ENCODE measurements at places on chromosomes 1 and 21.

GRCh38 chr21:45537111-45537745 is 5.0 kb downstream of the SLC19A1 start:
- no peak for DNase-seq

- DNase-seq = no peak
Measured at GRCh38 chr1:55974714-55975441, 604.5 kb downstream of the PLPP3 start.

- no peak for DNase-seq
Measured at GRCh38 chr1:16442941-16443340, 2.4 kb downstream of the NECAP2 start.

- DNase-seq = no peak
Measured at GRCh38 chr1:68798071-68798470, 301.2 kb upstream of the DEPDC1 start.

DNA sequence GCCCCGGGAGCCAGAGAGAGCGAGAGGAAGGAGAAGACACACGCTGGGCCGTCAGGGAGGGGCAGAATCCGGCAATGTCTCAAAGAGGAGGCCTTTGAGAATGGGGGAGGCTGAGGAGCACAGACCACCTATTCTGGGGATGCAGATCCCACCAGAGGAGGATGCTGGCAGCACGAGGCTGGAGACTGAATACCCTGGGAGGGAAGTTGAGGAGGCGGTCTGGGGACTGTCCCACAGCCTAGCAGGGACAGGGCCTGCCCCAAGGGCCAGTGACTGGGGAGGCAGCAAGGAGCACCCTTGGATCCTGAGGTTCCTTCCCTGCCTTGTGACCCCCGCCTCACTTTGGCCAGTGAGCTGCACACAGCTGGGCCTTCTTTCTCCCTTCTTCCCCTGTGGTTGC is 49.2 kb downstream of the SLC37A1 start:
- DNase-seq = no peak

DNA sequence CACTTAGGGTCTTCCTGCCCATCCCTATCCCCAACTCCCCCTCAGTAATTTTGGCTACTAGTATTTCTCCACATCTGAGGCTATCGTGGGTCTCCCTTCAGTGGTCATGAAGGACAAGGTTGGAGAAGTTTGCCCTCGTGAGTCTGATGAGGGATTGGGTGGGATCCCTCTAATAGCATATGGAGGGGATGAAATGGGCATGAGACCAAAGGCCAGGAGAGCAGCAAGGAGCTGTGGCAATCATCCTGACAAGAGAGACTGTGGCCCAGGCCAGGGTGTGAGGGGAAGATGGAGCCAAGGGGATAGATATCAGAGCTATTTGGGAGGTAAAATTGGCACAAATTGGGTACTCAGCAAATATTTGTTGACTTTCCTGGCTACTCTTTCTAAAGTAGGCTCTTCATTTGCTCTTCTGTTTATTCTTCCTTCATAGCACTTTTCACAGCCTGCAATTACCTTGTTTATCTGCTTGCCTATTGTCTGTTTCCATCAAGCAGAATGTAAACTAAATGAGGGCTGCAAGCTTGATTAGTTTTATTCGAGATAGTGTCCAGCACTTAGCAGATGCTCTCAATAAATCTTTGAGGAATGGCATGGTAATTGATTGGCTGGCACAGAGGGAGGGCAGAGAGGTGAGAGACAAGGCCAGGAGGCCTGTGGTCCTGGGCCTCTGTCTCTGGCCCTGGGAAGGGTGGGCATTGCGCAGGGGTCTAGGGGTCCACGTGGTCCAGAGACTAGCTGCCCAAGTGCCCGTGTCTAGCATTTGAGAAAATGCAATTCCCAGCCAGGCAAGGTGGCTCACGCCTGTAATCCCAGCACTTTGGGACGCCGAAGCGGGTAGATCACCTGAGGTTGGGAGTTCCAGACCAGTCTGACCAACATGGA is 1.5 kb upstream of the PLK3 start:
- no peak for DNase-seq

DNA sequence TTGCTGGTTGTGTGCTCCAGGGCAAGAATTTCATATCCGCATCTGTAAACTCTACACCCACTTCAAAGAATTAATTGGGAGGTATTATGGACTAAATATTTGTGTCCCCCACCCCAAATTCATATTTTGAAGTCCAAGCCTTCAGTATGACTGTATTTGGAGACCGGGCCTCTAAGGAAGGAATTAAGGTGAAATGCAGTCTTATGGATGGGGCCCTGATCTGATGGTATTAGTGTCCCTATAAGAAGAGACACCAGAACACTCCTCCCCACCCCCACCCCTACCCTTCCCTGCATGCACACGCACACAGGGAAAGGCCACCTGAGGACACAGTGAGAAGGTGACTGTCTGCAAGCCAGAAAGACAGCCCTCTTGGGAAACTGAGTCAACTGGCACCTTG is 332.4 kb downstream of the RPS6KC1 start:
- DNase-seq = no peak

DNA sequence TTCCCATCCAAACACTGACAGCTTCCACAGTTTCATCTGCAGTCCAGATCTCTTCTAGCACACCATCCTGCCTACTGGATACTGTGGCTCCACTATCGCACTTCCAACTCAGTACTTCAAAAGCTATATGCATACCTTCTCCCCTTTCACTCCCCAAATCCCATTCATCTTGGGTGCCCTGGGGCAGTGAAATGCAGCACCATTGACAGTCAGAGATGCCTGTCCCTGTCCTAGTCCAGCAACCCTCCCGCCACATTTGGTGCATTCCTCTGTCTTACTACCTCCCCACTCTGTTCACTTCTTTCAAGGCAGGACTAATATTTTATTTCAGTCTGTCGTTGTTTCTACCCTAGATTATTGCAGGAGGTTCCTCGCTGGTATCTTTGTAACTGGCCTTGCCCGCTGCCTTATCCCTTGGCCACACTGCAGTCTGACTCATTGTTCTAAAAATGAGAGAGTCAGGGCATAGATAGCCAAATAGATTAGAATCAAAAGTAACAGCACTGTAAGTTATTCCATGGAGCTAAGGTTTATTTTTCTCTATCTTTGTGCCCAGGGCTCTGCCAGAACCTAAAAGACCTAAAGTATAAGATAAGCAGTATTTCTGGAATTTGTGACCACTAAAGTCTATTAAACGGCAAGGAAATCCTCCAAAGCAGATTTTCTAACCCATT is 96.7 kb downstream of the ESRRG start:
- no peak for DNase-seq

DNA sequence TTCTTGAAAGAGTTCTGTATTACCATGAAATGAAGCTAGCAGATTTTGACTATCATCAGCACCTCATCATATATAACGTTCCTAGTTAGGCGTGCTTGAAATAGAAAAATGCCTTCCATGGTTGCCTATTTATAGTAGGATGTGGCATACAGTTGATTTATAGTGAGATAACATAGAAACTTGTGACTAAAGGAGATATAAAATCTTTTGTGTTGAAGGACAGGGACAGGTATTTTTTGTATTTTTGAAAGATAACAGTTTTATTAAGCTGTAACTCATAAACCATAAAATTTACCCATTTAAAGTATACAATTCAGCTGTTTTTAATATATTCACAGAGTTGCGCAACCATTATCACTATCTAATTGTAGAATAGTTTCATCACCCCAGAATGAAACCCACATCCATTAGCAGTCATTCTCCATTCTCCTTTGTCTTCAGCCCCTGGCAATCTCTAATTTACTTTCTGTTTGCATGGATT is 19.3 kb downstream of the SPEN start:
- DNase-seq = no peak

DNA sequence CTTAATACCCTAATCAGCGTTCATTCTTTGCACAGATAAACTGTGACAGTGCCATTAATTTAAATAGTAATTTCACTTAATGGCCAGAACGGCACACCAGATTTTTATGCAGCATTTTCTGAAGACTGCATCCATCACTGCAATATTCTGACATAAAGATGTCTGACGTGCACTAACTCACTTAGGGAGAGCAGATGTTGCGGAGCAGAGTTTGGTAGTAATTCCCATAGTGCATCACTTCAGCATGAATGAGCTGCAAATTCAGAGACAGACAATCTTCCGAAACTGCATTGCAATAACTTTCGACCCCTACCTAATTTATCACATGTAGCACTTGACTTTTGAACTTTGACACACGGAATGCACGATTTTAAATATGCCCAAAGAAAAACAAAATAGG is 225.3 kb downstream of the KCTD3 start:
- no peak for DNase-seq

- DNase-seq = no peak
Measured at GRCh38 chr1:32706491-32706890, 3.9 kb upstream of the SYNC start.

- DNase-seq = no peak
Measured at GRCh38 chr21:36792505-36792967, 93.6 kb downstream of the SIM2 start.

- DNase-seq = no peak
Measured at GRCh38 chr21:34113842-34114241, 40.5 kb downstream of the MRPS6 start.

DNA sequence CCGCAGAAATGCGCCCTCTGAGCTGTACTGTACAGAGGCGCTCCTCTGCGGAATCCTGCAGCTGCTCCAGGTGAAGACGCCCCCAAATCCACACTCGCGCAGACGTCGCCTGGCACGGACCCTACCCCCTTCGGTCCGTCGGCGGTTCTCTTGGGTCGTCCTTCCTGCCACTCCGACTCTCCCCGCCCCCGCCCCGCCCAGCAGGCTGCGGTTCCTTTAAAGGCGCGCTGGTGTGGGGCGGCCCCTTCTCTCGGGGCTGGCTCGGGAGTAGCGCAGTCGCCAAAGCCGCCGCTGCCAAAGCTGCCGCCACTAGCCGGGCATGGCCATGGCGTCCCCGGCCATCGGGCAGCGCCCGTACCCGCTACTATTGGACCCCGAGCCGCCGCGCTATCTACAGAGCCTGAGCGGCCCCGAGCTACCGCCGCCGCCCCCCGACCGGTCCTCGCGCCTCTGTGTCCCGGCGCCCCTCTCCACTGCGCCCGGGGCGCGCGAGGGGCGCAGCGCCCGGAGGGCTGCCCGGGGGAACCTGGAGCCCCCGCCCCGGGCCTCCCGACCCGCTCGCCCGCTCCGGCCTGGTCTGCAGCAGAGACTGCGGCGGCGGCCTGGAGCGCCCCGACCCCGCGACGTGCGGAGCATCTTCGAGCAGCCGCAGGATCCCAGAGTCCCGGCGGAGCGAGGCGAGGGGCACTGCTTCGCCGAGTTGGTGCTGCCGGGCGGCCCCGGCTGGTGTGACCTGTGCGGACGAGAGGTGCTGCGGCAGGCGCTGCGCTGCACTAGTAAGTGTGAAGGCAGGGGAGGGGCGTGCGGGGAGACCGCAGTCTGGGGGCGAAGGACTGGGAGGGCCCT is at the start of gene RASSF5:
Gene RASSF5, plus strand, starts transcription at position 248 of the 846 bp plus-strand sequence. Its CDS starts 72 bp downstream, at position 320.
- DNase-seq = peak; percentile 87

DNA sequence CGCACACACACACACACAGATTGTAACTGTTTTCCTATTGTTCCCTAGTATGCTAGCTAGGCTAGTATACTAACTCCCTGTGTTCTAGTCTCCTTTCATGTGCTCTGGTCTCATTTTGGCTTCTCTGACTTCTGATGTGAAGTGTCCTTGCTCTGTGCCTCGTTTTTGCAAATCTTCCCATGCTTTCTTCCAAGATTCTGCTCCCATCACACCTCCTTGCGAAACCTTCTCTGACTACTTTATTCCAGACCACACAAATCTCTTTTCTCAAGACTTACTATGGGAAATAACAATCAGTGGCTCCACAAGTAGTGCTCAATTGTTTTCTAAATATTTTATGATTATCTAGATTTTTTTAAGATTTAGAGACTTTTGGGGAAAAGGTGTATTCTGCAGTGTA is 10.3 kb downstream of the PRRX1 start:
- no peak for DNase-seq

GRCh38 chr1:56979986-56980755 is 14.4 kb upstream of the C8B start:
- DNase-seq = no peak

DNA sequence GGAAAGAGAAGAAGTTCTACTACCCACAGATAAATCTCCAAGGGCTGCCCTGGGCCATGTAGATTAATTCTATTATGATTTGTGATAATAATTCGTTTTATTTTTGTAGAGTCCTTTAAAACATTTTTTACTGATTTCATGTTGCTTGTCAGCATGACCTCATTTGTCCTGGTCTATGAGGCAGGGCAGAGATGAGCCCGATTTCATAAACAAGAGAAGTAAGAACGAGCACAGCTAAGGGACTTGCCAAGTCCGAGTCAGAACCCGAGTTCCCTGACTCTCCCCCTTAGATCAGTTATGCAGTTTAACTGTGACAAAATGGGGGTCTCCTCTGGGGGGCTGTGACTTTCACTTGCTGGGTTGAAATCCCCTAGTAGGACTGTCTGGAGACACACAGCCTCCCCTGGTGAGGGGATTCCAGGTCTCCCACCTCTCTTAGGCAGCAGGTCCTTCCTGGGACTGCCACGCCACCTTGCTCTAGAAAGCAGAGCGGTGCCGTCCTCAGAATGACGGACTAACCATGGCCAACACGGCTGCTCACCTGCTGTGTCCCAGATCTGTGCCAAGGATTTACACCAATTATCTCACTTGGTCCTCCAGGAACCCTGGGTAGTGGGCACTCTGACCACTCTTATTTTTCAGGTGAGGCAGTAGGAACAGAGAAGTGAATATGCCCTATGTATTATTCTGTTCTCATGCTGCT is 31.0 kb upstream of the SOX13 start:
- no peak for DNase-seq

- peak; percentile 57 for DNase-seq
Measured at GRCh38 chr1:156489166-156489934, 11.2 kb downstream of the MEF2D start.

GRCh38 chr1:202264300-202264699 is 70.7 kb downstream of the LGR6 start:
- DNase-seq = no peak

GRCh38 chr1:203046984-203047630 is 20.8 kb downstream of the PPFIA4 start:
- DNase-seq = no peak

DNA sequence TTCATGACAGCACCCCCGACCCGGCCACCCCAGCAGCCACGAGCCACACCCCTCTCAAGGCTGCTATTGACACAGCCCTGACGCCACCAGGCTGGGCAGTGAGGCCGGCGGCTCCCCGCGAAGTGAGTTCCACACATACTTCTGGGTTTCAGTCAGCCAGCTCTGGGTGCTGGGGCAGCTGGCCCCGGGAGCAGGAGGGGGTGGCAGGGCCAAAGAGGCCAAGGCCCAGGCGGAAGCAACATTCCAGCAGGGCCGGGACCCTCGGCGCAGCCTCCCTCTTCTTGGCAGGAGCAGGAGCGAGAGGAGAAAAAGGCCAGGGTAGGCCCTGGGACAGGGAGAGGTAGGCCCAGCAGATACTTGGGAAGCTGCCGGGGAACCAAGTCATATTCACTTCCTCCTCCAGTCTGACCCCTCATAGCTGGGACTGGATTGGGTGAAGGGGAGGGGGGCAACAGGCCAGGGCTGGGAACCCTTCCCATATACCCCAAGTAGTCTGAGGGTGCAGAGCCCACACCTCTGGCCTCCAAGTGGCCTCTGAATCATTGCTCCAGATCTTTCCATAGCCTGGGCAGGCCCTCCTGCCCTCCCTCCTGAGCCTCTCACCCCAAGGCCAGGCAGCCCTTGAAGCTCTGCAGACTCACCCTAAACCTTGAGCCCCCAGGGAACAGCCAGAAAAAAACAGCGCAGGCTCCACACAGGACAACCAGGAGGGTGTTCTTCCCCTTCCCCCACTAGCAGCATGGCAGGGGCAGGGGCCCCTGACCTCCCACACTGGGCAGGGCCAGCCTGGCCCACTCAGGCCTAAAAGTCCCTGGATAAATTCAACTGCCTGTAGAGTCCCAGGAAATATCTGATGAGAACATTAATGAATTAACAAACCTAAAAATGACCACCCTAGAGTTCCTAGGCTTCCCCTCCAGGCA is 5.7 kb downstream of the HSPG2 start:
- DNase-seq = no peak

Measured in CD4-positive, alpha-beta T cell treated with Interleukin-17A for 4 hours (primary cell).